ENCODE measurements at places on chromosomes 7 and 10.
A peak's percentile ranks its signal among the peaks of the same experiment; 100 is the strongest.

DNA sequence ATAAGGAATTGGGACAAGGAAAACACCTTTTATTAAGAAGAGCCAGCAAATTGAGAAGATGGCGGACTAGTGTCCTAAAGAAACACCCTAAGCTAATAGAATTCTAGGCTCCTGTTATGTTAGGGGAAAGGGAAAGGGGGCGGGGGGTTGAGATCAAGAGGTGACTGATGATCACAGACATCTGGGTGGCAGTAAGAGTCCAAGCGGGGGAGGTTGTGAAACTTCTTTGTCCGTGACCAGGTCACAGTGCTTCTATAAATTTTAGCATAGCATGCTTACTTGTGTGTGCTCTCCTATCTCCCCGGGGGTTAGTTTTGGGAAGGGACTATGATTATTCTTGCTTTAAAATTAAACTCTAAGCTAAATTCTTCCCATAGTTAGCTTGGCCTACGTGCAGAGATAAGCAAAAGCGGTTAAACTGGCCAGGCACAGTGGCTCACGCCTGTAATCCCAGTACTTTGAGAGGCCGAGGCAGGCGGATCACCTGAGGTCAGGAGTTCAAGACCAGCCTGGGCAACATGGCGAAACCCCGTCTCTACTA, 262.1 kb downstream of the SKIDA1 start:
- DNase-seq: no peak

DNA sequence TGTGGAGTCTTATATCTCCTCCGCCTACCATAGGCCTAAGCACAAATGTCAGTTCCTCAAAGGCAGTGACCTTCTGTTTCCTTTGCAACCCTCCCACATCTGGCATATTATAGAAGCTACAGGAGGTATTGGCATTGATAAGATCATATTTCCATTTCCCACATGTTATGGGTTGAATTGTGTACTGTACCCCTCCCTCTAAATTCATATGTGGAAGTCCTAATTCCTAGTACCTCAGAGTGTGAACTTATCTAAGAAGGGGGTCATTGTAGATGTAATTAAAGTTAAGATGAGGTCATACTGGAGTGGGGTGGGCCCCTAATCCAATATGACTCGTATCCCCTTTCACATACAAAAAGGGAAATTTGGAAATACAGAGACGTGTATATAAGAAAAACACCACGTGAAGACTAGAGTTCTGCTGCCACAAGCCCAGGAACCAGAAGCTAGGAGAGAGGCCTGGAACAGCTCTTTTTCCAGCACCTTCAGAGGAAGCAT, 6.1 kb upstream of the LAMB4 start:
- DNase-seq: no peak

GRCh38 chr7:149285603-149286002, 23.6 kb downstream of the ZNF783 start:
- DNase-seq: no peak

- DNase-seq: no peak
These were observed 55.1 kb upstream of the PPIF start for GRCh38 chr10:79292026-79292766.

GRCh38 chr10:120657371-120657770, 193.8 kb upstream of the WDR11 start:
- no peak for DNase-seq

- DNase-seq: no peak
These were observed 275.3 kb downstream of the DNAJB6 start for GRCh38 chr7:157612009-157612663.

DNA sequence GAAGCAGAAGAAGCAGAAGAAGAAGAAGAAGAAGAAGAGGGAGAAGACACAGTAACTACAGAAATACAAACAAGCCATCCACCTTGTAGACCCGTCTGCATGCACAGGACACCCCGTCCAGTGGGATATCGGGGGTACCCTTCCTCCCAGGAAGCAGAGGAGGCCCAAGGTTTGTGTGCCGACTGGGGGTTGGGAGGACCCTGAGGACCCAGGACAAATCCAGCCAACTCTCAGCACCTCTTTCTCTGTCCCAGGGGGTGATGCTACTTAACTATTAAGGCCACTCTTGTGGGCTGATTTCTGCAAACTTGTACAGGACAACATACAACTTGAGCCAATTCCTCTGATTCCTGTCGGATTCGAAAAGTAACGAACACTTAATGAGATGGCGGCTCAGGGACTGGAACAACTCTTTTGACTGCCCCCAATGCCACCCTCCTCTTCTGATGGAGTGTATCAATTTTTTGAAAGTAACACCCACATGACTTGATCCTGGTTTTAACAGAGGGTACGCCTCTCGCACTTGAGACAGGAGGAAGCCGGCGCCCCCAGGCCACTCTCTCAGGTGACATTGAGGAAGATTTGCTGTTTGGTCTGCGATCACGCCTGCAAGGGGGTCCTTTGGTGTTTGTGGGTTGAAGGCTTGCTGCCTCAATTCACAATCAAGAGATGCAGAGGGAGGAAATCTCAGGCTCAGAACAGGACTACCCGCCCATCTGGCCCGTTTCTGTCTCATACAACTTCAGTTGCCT, 192.6 kb downstream of the TNS3 start:
- DNase-seq: no peak

- DNase-seq: peak; percentile 22
These were observed 6.6 kb downstream of the DMBT1 start for GRCh38 chr10:122567056-122567660.

DNA sequence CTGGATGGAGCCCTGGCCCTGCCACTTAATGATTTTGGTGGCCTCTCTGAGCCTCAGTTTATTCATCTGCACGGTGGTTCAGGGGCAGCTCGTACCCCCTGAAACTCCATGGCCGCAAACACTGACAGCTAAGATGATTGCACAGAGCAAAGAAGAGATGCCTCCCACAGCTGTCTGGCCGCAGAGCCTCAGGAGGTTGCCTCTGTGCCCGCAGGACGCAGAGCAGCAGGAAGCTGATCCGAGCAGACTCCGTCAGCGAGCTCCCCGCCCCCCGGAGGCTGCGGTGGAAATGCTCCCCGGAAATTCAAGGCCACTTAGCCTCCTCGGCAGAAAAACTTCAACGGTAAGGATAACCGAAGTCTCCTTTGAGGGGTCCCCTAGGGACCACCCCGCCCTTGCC, 30.2 kb upstream of the C10orf53 start:
- peak; percentile 6 for DNase-seq

DNA sequence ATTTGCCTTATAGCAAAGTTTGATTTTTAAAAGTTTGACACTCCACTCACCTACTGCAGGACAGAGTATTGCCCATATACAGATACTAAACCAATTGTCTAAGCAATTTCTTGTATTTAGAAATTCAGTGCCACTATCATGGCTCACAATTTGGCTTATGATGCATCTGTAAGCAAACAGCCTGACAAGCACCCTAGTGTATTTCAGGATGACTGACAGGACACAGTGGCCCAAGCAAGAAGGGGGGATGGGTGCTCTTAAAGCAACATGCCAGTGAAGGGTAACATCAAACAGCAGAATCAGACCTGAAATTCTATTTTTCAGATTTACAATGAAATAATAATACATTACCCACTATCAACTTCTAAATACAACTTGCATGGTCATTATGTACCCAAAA, 30.5 kb downstream of the CTNNA3 start:
- DNase-seq: no peak

DNA sequence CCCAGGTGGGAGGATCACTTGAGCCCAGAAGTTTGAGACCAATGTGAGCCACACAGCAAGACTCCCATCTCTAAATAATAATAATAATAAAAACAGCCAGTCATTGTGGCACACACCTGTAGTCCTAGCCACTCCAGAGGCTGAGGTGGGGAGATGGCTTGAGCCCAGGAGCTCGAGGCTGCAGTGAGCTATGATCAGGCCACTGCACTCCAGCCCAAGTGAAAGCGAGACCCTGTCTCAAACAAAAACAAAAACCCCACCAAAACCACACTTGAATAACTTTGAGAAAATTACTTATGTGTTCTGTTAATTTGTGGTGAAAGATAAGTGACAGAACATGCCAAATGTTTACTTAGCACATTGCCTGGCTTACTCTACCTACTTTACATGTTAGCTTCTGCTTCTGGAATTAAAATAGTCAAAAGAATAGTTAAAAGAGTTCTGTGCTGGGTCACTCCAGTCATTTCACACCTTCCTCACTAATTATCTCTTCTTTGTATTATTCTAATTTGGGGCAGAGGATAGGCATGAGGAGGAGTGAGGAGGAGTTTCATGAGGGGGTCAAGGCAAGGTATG, 9.8 kb downstream of the TMEM60 start:
- DNase-seq: no peak

DNA sequence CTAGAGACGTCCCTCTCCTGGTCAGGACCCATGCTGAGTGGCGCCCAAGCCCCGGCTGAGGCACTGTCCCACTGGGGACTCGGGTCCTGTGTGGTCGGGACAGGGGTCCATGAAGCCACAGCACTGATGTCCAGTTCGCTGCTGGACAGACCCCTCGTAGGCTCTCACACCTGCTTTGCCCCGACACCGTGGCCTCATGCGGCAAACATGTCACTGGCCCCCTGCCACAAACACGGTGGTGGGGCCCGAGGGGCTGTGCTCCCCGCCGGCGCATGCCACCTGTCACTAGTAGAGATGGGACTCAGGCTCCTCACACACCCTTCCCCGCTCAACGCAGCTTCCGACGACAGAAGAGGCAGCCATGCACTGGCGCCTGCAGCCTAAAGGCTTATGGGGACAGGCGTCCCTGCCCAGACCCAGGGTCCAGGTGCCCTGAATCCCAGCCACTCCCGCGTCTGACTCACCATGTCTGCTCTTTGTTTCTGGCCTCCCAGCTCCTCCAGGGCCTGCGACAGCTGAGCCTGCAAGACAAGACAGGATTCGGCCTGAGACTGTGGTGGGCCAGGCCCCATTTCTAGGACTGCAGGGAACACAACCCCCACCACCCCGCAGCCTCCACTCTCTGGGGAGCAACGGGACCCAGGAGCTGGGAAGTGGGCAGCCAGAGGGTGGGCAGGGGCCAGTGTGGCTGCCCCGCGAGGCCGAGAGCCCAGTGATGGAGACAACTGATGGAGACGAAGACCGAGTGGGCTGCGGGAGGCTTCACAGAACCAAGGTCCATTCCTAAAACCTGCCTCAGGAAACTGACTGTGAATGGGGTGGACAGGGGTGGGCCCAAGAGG, 230.9 kb downstream of the MAD1L1 start:
- DNase-seq: no peak

GRCh38 chr7:156049366-156049765, 237.1 kb upstream of the SHH start:
- DNase-seq: no peak

DNA sequence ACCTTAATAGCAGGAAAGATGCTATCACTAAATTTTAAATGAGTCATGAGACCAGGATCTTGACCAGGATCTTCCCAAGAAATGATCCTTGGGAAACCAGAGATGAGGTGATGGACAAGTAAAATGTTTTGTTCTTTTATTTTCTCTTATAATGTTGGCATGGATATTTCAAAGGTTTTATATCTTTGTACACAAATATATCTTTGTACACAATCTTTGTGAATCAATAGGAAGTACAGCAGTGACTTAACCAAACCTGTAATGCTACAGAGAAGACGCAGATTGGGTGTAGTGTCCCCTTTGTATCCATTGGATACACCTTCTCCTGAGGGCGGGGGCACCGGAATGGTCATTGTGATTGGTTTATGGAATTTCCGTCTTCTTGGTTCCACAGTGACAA, 180.1 kb upstream of the CCDC6 start:
- DNase-seq: no peak

DNA sequence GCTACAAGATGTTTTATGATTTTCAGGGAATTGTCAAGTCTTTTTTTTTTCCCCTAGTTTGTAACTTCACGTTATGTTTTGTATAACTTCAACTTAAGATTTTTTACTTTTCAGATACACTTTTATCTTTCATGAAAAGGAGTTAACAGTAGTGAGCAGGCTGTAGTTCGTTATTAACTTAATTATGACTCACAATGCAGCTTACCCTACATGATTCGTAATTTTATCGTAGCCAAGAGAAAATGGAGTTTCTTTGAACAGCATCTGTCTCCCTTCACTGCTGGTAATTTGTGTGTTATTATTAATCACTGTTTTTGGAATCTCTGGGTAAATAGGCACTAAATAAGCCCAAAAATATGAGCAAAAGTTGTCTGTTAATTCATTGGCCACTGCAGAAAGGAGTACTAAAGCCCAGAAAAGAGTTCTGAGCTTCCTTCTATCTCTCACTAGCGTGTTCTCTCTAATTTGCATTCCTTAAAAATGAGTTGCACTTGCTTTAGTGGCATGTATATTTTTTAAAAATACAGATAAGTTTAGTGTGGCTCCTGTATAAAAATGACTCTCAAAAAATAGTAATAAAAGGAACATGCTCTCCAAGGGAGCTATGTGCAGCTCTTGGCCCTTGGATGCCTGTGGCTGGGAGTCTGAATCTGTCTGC, 36.1 kb downstream of the RALA start:
- no peak for DNase-seq

DNA sequence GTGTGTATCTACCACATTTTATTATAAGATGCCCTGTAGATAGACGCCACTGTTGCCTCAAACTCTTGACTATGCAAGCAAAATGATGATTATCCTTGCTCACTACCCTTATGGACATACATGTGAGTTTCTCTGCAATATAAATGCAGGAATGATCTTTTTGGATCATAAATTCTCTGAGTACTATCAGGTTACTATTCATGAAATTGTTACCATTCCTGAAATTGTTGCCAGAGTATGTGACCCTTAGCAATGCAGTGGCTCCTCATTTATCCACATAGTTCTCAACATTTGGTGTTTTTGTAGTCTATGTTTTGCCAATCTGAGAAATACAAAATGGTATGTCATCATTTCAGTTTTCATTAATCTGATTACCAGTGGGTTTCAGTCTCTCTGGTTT, 166.2 kb upstream of the FAM3C start:
- no peak for DNase-seq

- DNase-seq: no peak
These were observed 214.2 kb downstream of the RPS24 start for GRCh38 chr10:78247821-78248220.

GRCh38 chr10:71124921-71125748, 87.2 kb upstream of the UNC5B start:
- DNase-seq: no peak

DNA sequence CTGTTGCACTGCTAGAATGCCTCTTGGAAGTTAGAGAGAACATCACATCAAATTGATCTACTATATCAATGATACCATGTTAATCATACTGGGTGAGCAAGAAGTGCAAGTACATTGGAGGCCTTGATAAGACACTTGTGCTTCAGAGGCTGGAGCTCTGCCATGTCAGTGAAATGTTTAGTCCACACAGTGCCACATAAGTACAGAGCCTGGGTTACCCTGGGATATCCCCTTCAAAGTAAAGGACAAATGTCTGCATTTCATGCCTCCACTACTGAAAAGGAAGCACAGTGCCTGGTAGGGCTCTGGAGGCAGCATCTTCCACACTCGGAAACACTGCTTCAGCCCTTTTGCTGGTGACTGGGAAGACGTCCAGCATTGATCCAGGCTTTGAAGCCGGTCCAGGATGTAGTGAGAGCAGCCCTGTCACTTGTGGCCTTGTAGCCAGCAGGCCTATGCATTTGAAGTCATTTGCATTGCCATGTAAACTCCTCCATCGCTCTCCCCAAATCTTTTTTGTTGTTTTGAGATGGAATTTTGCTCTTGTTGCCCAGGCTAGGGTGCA, 15.7 kb upstream of the STN1 start:
- DNase-seq: no peak

GRCh38 chr10:100289641-100290040, 3.2 kb upstream of the BLOC1S2 start:
- no peak for DNase-seq

Data from activated T-cell treated with anti-CD3 and anti-CD28 coated beads for 48 hours (primary cell).